ENCODE measurements at places on chromosomes 12 and 14.

DNA sequence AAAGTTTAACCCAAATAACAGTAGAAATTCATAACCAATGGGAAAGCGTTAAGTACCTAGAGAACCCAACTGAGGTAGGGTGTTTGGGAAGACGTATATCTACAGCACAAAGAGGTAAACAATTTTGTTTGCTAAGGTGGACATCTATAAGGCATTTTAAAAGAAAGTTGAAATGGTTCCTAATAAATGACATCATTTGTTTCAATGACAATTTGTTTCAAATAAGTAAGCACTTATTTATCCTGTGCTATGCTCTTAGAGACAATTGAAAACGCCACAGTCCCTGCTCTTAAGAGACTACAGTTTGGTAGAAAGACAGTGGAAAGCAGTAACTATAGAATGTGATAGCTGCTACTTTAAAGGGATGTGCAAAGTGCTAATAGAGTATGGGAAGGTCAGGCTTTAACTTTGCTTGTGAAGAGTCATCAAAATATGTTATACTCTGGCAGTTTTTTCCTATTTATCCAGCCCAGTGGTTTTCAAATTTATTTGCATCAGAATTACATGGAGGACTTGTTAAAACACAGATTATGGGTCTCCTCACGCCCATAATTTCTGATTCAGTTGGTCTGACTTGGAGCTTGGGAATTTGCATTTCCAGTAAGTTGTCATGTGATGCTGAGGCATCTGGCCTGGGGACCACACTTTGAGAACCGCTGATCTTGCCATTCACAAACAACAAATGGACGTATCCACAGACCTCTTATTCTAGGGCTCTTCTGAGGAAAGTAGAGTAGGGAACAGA, 19.6 kb upstream of the SMCO2 start:
- no peak for DNase-seq

DNA sequence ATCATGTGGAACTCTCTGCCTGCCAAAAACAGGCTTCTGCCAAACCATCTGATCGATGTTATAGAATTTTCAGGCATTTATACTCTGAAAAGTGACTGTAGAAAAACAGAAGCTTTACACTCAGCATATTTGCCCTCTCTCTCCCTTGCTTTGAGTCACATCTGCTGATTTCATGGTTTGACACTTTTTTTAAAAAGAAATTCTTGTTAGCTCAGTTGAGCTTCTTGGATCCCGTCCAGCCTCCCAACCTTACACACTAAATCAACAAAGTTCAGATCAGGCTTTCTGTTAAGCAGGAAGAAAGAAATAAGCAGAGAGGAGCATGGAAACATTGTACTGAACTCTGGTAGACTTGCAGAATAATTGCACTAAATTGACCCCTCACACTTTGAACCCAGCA, 193.6 kb upstream of the SEL1L start:
- DNase-seq, result no peak

DNA sequence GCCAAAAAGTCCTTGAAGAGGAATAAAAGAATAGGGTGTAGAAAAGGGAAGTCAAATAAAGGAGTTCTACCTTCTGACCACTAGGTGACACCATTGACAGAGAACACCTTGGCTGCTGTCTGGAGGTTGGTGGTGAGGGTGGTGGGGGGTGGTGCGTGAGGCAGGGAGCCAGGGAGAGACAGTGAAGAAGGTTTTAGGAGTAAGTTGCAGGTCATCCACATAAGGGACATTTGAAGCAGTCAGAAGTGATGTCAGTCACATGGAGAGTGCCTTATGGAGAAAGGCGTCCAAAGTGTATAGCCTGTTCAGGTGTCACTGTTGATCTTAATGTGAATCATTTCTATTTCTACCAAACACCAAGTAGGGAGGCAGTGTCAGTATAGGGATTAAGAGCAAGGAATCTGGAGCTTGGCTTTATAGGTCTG, 279.3 kb upstream of the DDHD1 start:
- DNase-seq, result no peak

- DNase-seq, result no peak
These were observed 167.3 kb upstream of the TMCC3 start for GRCh38 chr12:94817695-94818075.

GRCh38 chr12:124520265-124520701, 47.1 kb downstream of the NCOR2 start:
- DNase-seq, result no peak
